ENCODE measurements at places on chromosomes 4 and X.

DNA sequence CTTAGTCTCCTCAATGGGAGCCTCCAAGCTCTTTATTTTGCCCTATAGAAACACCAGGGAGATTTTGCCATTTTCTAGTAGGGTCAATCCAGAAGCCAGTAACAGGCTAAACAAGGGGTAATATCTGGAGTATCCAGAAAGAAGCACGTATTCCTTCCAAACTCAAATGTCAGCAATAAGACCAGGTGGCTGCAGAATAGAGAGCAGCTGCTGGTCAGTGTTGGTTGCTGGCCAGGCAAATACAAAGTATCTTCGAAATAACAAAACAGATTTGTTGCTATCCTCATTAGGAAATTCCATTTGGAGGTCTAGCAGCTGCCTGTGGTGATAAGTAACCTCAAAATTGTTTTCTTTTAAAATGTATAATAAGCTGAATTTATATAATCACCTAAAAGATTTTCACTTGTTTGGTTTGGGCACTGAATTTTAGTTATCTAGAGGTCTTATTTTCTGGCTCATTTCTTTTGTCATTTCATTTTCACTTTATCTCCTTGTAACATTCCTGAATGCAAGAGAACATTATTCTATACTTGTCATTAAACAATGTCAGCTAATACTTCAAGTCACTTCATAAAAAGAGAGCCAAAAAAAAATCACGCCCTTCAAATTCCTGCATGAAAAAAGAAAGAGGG, 320.6 kb downstream of the DTHD1 start:
- DNase-seq, result no peak

DNA sequence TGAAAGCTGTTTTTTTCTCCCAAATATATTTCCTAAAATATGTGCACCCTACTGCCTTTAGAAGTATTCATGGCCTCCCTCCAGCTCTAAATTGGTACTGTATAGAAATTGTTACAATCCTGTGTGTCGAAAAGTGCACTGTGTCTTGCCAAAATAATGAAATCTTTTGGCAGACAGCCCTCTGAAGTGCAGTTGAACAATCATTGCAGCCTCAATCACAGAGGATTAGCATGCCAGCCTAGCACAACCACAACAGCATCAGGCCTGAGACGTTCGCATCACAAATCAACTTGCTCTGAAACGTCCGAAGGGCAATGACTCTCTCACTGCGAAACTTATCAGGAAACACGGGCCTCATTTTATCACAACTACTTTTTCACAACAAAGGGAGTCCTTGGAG, 99.0 kb downstream of the ANOS1 start:
- no peak for DNase-seq

GRCh38 chr4:110108422-110108821, 90.0 kb downstream of the ELOVL6 start:
- no peak for DNase-seq

DNA sequence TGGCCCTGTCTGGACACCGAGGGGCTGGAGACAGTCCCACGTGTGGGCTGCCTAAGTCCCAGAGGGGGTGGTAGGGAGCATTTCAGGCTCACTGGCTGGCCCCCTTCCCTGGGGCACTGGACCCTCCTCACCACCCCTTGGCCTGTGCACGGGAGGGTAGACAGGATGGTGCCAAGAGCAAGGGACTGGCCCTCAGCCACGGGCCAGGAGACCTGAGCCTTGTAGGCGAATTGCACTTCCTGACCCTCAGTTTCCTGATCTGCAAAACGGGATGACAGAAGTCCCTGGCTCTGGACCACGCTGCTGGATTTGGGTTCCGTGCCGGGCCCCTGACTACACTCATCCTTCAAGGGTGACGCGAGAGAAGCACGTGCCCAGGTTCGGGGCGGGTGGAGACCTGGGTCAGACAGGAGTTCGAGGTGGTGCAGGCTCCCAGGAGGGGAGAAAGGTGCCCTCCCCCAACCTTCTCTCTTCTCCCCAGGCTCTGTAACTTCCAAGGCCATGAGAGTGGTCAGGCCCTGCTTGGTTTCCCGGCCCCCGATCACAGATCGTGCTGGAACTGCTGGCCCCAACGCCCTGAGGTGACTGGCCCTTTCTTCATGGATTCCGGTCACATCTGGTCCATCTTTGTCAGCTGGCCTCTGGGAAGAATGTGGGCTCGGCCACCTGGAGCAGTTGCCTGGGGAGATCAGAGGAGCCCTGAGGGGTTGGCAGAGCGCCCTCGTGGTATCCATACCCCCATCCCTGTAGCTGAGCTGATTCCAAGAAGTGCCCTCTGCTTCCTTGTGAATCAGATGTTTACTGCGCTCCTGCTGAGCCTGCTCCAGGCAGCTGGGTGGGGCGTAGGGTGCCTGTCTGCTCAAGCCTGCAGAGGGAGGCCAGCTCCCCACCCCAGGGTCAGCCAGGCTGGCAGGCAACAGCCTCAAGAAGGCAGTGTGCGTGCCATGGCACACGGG, 3.3 kb downstream of the SH3BP2 start:
- DNase-seq, result no peak

DNA sequence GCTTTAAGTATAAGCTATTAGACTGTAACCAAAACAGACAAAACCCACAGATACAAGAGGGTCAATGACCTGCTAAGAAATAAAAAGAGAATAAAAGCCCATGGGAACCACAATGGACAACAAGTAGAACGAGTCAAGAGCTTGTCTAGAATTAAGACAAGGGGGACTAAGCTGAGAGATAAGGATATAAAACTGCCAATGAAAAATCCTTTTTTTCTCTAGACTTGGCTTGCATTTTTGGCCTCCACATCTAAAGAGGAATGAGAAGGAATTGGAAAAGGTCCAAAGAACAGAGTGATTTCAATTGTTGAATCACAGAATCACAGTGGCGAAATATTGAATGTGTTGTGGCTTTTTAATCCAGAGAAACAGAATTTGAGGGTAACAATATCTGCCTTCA, 135.7 kb downstream of the QDPR start:
- no peak for DNase-seq

- DNase-seq, result no peak
These were observed 42.4 kb upstream of the MYOZ2 start for GRCh38 chr4:119093042-119093827.

DNA sequence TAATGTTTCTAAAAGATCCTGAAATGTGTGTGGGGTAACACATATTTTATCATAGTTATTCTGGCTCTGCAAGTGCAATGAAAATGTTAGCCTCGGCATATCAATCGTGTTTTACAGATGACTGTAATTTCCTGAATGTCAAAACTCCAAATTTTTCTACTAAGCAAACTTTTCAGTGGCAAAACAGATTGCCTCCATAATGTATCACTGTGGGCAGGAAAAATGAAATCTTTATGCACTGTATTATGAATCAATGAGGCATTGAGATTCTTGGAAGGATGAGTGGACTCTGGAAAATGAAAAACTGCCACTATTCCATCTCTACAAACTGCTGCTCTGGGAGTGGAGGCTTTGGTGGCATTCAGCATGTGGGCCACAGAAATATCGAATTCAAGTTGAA, 160.1 kb upstream of the MBNL3 start:
- DNase-seq, result no peak

DNA sequence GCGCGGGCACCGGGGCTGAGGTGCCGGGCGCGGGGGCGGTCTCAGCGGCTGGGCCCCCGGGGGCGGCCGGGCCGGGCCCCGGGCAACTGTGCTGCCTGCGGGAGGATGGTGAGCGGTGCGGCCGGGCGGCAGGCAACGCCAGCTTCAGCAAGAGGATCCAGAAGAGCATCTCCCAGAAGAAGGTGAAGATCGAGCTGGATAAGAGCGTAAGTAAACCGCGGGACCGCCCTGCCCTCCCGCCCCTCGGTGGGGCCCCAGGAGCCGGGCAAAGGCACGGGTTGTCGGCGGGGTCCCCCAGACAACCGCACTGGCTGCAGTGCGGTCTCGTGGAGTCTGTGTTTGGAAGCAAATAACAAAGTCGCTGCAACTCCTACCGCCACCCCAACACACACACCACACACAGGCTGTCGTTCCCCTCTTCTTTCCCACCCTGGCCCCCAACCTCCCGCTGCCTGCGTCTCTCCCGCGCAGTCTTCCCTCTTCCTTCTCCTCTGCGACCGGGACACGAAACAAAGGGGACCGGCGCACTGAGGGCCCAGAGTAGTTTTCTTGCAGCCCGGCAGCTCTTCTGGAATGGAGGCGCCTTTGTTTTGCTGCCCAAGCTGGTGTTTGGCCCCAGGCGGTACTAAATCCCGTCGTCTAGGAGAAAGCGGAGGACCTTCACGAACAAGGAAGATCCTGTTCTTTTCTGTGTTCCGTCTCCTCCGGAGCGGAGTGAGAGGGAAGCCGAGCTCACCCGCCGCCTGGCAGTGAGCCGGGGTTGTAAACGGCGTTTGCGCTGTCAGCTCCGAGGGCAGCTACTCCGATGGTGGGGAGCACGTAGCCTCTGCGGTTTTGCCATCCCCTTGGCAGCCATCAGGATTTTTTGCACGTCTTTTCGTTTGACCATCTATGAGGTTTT, 788 bp downstream of the SAP30 start:
- peak; percentile 38 for DNase-seq

- DNase-seq, result no peak
These were observed 293.2 kb downstream of the UNC5C start for GRCh38 chr4:95255396-95256107.

- no peak for DNase-seq
These were observed 305.7 kb downstream of the ARHGAP24 start for GRCh38 chr4:85780664-85781063.

- no peak for DNase-seq
These were observed 13.1 kb upstream of the FAM13A start for GRCh38 chr4:89070041-89070440.

GRCh38 chrX:124462931-124463330, 116.6 kb downstream of the SH2D1A start:
- DNase-seq, result no peak

DNA sequence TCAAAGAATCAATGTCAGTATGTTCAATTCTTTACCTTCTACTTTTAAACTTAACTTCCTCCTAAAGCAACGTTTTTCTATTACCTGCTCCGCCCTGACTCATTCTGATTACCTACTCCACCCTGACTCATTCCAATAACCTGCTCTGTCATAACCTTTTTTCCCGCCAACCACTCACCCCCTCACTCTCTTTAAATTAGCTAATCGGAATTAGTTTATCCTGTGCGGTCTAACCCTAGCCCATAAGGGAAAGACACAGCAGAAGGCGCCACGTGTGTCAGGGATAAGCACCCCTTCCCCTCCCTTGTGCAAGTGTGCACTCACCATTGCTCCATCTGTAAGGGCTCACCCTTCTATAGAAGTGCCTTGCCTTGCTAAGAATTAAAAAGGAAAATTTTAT, 64.4 kb downstream of the EIF4E start:
- DNase-seq, result no peak

GRCh38 chr4:11537846-11538245, 109.2 kb upstream of the HS3ST1 start:
- no peak for DNase-seq

GRCh38 chr4:101191302-101192098, 155.8 kb downstream of the PPP3CA start:
- DNase-seq, result no peak

GRCh38 chr4:68905939-68906779, 45.4 kb downstream of the UGT2A3 start:
- DNase-seq, result peak; percentile 27

DNA sequence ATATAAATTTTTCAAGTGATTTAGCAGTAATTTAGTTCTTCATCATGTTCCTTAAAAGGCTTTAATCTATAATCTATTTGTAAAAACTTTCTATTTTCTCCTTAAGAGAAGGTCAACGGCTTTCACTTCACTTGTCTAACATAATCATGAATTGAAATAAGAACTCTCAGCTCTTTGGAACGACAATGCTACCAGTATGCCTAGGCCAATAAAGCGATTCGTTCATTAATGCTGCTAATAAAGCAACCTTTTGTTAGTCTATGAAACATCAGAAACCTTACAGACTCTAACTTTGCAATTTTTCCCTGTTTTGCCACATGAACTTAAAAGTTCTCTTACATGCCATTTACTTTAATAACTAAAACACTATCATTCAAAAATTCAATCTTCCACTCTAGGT, 47.6 kb downstream of the FBXW7 start:
- DNase-seq, result no peak

GRCh38 chr4:38574559-38575333, 89.3 kb upstream of the KLF3 start:
- no peak for DNase-seq

- DNase-seq, result no peak
These were observed 15.1 kb downstream of the ATP5ME start for GRCh38 chr4:658681-659667.

GRCh38 chrX:3733043-3733430, 19.6 kb upstream of the PRKX start:
- no peak for DNase-seq

DNA sequence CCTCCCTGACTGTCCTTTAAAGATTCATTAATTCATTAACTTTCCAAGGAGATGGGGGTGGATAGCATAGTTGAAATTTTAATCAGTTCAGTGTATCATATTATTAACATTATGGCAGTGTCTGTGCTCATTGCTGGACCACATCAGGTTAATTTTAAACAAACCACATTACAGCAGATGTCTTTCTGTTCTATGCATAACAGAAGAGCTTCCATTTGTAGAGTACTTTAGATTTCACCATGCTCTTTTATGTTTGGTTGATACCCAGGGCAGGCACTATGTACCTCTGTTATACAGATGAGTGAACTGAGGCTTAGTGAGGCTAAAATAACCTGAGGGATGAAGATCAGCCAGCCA, 41.1 kb downstream of the AFF2 start:
- DNase-seq, result no peak

DNA sequence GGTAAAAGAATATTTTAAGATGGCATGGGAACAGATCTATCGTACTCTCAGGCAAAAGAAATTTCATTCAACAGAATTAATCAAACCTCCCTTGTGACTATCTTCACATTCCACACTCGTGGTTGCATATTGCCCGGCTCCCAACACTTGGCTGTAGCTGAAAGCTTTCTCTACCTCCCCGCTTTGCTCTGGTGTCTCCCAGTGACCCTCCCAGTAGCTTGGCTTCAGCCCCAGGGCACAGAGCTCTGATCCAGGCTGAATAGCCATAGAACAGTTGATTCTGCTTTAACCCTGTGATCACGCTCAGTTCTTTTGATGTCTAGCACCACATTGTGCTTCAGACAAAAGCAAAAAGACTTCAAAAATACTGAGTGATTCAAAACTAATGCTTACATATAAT, 24.6 kb downstream of the SLC7A11 start:
- DNase-seq, result no peak

DNA sequence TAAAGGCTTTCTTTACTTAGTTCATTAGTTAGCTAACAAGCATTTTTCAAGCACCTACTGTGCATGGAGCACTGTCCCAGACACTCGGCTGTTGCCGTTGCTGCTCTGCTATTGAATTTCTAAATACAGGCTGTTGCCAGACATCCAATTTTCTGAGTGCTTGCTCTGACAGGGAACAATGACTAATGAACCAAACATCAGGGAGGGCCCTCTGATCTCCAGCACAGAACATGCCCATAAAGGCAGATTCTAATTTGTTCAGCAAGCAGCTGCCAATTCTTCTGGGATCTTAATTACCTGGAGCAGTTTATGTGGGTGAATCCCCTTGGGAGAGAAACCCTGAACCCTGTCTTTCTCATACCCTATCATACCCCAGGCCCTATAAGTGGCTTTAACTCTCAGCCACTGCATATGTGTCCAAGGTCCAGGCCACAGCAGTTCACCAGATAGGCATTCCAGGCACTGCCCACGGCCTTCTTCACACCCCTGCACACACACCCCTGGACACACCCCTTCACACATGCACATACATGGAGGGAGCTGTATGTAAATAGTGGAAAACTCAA, 27.9 kb downstream of the TSC22D3 start:
- DNase-seq, result no peak

- no peak for DNase-seq
These were observed 1.9 kb downstream of the GASK1B start for GRCh38 chr4:158170691-158171561.

GRCh38 chrX:123310112-123310511, 126.0 kb downstream of the GRIA3 start:
- no peak for DNase-seq

Data from progenitor cell of endocrine pancreas (in vitro differentiated cells).